ENCODE measurements at places on chromosomes 3 and 15.

GRCh38 chr15:25249236-25250010 is 189.4 kb downstream of the UBE3A start:
- ATAC-seq, result no peak

- ATAC-seq, result no peak
Observed at GRCh38 chr3:24683090-24683489, 188.4 kb upstream of the THRB start.

DNA sequence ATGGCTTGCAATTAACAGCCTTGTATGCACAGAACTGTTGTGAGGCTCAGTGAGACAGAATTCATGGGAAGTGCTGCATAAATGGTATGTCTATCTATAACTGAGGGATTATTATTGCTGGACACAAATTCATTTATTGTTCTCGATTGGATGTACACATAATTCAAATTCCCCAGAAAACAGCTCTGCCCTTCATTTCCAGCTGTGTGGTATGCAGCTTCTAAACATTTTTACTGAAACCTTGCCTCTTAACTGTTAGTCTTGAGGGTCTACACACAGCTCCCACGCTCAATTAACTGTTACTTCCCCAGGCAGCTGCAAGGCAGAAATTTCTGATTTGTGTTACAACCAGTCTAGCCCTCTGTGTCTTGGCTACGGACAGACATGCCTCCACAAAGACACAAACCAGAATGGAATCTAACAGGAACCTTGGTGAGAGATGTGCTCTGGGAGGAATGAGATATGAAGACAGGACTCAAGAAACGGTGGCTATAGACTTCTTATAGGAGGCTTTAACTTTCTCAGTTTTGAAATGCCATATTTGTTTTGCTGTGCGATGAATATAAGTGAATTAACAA is 139.7 kb upstream of the TBL1XR1 start:
- ATAC-seq, result no peak

DNA sequence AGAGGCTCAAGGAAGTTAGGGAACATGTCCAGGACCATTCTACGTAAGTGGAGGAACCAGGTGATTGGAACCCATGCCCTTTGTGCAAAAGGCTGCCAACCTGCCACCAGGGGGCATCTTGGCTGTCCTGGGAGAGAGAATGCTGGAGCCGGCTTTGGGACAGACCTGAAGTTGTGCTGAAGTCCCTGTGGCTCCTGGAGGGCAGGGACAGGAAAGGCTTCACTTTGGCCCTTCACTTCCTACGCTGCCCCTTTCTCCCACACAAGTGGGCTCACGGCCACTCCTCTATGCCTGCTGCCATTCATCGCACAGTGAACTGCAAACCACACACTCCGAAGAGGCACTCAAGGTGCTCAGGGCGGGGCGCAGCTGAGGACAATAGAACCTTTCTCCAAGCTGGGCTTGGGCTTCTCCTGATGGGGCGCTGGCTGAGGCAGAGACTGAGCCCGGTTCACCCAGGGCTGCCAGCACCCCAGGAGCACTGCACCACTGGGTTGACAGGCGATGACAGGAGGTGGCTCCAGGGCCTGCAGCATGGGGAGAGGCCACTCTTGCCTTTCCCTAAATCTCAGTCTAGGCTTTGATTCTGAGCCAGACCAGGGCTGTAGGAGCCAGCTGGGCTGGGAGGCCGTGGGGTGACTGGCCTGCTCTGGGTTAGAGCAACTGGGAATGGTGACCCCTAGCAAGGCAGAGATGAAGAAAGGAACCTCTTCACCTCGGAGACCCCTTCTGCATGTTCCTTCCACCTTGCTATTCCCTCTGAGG is 8.4 kb downstream of the SHF start:
- ATAC-seq, result no peak

- no peak for ATAC-seq
Observed at GRCh38 chr3:74562558-74563269, 51.7 kb downstream of the CNTN3 start.

DNA sequence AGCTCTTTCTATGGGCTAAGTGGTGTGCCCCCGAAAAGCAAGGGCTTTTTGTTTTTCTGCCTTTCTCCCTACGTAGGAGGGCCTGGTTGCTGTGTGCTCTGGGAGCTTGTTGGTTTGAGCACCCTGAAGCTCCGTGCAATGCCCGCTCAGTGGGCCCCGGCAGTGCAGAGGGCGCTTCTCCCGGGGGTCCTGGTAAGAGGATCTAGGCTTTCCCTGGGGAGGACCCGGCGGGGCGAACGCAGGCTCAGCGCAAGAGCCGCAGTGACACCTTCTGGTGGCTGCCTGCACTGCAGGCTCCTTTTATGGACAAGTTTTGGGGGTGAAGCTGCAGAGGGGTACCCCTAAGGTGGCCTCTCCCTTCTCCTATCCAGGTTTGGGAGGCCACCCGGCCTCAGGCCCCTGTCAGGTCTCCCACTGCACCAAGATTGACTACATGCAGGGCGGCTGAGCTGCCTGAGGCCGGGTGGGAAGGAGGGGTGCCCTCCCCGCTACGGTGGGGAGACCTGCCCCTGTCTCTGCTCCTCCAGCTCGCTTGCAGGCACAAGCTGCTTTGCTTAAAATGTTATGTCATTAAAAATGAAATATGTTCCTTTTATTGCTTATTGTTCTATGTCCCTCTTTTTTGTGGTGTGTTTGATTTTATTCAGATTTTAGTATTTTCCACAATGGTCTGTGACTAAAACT is 387.9 kb downstream of the GABRG3 start:
- ATAC-seq, result no peak
